Stimulated activated CD8-positive, alpha-beta memory T cell treated with anti-CD3 and anti-CD28 coated beads, Interleukin-7, amount 100 ng/mL, for 1 hour (primary cell): ENCODE measurements at places on chromosomes 3 and 15.

DNA sequence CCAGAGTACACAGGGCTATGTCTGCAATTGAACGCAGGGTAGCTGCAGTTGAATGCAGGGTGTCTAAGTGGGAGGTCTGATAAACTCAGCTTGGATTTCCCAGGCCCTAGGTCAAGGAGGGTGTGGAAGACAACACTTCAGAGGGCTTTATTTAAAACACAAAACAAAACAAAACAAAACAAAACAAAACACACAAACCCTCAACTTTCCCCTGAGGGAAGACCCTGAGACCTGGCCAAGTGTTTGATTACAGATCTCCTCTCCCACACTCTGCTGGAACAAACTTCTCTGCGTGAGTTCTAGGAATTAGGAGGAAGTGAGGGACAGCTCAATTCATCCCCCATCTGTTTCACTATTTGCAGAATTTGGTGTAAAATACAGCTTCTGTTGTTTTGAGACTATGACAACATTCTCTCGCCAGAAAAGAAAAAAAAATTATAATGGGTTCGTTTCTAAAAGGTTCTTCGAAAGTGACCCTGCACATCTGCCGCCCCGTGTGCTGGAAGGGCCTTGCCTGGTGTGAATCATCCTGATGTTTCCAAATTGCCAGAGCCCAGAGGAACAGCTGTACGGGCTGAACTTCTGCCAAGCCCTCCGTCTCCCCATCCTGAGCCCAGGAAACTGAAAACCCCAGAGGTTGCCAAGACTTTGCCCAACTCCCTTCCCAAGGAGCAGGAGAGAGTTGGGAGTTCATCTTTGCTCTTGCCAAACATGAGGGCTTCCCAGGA lies 73.3 kb upstream of the RAD18 start:
- DNase-seq, result no peak

DNA sequence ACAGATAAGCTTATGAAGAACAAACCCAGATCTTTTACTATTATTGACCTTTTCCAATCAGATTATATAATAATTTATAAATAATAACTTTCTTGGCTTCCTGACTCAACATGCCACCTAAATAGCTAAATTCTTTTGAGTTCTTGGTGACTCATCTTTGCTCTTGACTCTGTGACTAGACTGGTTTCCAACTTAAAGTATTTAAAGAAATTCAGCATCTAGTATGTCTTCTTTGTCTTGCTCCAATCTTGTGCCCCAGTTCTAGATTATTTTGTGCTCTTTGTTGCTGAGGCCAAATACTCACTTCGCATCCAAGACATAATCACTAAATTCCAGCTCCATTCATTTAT lies 483.2 kb upstream of the TBL1XR1 start:
- no peak for DNase-seq

DNA sequence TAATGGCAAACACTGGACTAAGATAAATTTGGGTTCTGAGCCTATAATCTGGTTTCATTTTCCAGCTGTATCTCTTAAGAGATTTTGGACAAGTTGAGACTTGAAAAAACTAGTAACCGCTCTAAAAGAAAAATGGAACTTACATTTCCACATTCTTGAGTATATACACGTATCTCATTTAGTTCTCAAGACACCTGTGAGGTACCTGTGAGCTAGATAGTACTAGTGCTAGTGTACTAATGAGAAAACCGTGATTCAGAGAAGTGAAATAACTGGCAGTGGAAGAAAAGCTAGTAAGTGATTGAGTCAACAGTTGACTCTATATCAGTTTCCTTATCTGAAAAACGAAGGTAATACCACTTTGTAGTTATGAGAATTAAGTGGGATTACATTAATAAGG lies 62.2 kb upstream of the PAQR5 start:
- DNase-seq, result no peak

GRCh38 chr3:27454914-27455313 lies 29.3 kb downstream of the SLC4A7 start:
- DNase-seq, result no peak

DNA sequence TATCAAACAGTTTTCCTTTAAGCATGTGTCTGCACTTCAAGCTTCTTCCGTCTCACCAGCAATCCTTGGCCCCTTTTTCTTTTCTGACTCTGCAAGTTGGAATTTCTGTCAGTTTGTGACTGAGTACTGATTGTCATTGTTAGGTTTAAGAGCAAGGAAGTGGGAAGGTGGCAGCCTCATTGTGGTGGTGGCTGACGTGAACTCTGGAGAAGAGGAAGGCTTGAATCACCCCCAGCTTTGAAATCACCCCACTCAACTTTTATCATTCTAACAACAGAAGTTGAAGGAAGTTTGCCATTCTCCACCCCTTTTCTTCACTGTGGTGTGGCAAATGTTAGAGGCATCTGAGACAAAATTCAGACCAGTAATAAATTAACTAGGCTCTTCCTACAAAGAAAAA lies 231.6 kb upstream of the AGTR1 start:
- no peak for DNase-seq

- no peak for DNase-seq
Measured at GRCh38 chr3:120416868-120417267, 33.9 kb downstream of the FSTL1 start.

GRCh38 chr3:122357828-122358702 lies 25.0 kb downstream of the MIX23 start:
- DNase-seq, result no peak

GRCh38 chr3:48897460-48898376 lies 964 bp downstream of the SLC25A20 start:
- DNase-seq, result no peak

DNA sequence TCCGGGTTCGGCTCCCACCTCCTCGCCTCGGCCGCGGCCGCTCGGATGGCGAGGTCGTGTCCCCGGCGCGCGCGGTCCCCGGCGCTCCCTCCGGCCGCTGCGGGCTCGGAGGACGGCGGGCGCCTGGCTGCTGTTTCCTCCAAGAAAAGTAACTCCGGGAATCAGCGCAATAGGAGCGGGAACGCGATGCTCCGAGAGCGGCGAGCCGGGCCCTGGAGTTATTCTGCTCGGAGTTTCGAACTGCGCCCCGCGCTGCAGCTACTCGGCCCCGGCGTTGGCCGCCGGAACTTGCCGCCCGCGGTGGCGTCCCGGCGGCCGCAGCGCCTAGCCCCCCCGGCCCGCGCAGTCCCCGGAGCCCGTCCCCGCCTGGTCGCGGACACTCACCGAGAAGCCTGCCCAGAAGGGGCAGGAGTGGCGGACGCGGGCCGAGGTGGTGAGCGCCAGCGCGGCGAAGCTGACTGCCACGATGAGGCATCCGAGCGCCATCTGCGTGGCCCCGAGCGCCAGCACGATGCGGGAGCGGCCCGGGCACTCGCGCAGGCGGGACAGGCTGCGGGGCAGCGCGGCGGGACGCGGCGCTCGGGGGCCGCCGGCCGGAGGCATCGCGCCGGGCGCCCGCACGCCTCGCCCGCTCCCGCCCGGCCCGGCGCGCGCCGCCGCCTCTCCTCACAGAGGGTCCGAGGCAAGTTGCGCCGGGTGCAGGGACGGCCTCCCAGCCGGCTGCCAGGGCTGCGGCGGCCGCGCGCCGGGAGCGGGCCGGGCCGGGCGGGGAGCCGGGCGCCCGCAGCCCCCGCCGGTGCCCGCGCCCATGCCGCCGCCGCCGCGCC lies 251.9 kb downstream of the TJP1 start:
- no peak for DNase-seq

DNA sequence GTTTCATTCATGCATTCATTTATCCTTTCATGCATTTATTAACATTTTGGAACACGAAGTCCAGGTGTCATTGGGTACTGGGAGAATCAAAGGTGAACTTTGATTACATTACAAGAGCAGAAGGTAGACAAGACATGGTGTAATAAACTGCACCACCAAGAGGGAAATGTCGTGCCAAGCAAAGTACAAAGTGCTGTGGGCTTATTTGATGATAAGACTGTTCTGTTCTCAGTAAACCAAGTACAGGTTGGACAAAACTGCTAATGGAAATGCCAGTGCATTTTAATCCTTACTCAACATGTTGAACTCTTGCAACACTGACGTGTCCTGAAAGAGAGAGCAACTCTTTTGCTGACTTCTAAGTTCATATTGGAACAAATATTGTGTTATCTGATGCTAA lies 69.4 kb downstream of the MME start:
- no peak for DNase-seq

DNA sequence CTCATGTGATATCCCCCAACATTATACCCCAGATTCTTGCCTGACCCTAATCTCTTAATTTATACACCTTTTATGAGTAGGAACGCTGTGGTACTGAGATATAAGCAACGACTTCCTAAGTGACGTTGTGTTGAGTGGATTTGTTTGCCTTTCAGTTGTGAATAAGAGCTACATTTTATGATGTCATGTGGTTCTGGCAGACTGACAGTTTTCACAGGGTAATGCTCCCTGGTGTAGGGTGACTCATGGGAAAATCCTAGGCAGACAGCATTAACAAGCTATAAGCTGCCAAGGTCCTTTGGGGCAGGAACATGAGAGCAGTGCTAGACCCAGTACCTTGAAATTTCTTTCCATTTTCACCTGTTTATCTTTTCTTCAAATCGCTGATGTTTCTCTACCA lies 11.2 kb downstream of the C3orf52 start:
- no peak for DNase-seq
